Activated T-helper 1 cell treated with anti-CD3 and anti-CD28 coated beads, Interleukin-2, amount 50 U/mL, for 16 hours (primary cell): ENCODE measurements at places on chromosomes 5 and 9.

- no peak for DNase-seq
These were observed 101.0 kb upstream of the PIK3R1 start for GRCh38 chr5:68114378-68115040.

GRCh38 chr9:94922098-94922607, 195.7 kb downstream of the AOPEP start:
- no peak for DNase-seq

DNA sequence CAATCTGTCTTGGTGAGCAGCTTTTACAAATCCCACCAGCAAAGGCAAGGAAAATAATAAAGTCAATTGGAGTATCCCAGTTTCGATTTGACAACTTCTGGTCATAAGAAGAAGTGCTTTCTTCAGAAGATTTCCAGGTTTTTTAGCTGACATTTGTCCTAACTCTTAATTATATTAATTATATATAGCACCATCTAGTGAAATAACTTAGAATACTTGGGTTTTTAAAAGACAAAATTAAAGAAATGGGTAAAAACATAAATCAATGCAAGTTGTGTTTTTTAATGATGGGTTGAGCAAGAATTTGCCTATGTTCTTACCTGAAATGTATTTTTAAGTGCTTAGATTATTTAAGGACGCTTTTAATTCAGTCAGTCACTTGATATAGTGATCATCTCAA, 421.8 kb downstream of the ACTL7B start:
- DNase-seq = no peak

DNA sequence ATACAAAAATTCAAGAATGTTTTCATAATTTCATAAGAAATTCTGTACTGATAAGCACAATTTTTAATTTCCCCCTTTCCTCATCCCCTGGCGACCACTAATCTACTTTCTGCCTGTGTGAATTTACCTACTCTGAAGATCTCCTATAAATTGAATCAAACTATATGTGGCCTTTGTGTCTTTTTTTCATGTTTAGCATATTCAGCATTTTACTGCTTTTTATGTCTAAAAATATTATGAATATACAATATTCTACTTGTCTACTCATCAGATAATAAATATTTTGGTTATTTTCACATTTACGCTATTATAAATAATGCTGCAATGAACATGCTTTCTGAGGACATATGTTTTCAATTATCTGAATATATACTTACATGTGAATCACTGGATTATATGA, 144.8 kb downstream of the CYLC2 start:
- DNase-seq = no peak

GRCh38 chr9:38371495-38371894, 21.0 kb upstream of the ALDH1B1 start:
- DNase-seq = no peak

DNA sequence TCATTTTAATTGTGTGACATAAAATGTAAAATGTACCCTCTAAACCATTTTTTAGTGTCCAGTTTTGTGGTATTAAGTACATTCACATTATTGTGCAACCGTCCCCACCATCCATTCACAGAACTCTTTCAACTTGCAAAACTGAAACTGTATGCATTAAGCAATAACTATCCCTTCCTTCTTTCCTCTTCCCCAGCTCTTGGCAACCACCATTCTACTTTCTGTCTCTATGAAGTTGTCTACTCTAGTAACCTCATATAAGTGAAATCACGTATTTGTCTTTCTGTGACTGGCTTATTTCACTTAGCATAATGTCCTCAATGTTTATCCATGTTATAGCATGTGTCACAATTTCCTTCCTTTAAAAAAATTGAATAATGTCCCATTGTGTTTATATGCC, 142.4 kb downstream of the C9orf152 start:
- DNase-seq = no peak

- DNase-seq = no peak
These were observed 14.4 kb downstream of the F2RL2 start for GRCh38 chr5:76608833-76609232.

DNA sequence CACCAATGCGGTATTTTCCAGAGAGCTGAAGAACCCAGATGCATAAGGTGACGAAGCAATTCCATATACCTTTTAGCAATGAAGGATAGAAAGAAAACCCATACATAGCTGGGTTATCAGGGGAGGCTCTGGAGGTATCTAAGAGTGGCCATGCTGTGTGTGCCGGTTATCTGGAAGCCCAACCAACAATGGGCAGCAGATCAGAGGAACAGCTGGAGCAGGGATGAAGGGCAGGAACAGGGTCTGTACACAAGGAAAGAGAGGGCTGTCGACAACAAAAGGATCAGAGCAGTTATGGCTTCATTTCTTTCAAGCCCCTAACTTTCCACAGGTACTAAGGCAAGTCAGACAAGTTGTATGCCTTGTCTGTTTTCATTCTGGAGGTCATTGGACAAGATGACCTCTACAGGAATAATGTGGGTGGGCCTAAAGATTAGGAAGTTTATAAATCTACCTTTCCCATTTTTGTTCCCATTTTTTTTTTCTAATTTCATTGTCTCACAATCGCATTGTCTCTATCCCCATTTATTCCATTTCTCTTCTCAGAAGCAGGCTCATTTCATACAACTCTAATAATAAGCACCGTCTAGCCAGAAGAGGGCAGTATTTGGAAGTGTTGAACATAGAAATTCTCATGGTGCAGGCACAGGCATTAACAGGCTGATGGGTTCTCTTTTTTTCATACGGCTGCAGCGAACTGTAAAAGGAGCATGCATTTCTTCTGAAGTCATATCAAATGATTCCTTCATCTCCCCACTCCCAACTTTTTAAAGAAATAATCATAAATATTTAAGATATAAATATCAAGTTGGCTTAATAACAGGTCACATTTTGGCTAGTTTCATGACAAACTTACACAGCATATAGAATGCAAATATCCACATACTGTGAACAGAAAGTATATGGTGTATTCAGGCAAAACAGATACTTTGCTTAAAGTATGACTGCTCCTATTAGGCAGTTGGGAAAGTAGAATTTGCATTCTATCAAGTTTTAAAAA, 63.5 kb downstream of the ZNF474 start:
- DNase-seq = no peak

- DNase-seq = no peak
These were observed 16.3 kb downstream of the KLF9 start for GRCh38 chr9:70398145-70398556.

GRCh38 chr5:173622183-173623047, 6.0 kb upstream of the BOD1 start:
- no peak for DNase-seq

DNA sequence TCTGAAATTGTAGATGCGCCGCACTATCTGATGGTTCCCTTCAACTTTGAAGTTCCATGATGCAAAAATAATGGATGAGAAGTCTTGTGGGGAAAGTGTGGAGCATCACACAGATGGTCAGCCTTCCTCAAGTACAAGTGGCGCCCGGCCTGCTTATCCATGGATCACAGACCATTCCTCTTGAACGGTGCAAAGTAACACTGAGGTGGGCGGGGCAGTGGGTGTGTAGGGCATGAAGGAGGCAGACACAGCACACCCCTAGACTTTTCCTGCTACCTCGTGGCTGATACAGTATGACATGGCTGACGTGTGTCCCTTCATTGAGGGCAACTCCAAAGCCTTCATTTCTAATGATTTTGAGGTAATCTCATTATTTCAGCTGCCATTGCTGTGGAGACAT, 2.5 kb upstream of the GNG10 start:
- no peak for DNase-seq

- no peak for DNase-seq
These were observed 47.8 kb upstream of the SNX2 start for GRCh38 chr5:122727112-122727541.

- DNase-seq = no peak
These were observed 90.6 kb upstream of the SLC25A48 start for GRCh38 chr5:135743705-135744411.

DNA sequence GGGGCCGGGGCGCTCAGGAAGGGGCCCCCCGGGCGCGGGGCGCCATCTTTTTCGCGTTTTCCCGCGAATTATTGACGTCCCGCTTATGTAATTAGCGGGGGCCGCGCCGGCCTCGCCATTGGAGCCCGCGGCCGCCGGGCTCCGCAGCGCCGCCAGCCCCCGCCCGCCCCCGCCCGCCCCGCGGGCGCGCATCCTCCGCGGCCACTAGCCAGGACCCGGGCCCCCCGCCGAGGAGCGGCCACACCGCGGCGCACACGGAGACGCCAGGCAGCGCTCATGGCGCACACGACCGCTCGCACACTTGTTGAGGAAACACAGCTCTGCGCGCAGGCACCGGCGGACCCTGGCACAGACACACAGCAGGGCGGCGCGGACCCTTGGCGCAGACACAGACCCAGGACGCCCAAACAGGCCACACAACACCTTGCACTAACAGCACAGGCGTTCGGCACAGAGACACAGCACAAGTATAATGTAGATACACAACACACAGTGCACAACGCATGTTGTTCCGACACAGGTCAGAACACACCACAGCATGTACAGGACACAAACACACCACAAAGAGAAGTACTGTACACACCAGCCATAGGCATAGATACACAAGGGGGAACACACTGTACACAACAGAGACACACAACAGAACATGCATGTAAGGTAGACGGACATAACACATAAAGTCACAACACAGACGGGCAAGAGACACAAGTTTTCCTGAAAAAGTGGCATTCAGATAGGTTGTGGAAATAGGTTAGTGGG, 467 bp upstream of the PHF19 start:
- peak; percentile 55 for DNase-seq

- DNase-seq = no peak
These were observed 2.0 kb upstream of the RXFP3 start for GRCh38 chr5:33934176-33934575.

DNA sequence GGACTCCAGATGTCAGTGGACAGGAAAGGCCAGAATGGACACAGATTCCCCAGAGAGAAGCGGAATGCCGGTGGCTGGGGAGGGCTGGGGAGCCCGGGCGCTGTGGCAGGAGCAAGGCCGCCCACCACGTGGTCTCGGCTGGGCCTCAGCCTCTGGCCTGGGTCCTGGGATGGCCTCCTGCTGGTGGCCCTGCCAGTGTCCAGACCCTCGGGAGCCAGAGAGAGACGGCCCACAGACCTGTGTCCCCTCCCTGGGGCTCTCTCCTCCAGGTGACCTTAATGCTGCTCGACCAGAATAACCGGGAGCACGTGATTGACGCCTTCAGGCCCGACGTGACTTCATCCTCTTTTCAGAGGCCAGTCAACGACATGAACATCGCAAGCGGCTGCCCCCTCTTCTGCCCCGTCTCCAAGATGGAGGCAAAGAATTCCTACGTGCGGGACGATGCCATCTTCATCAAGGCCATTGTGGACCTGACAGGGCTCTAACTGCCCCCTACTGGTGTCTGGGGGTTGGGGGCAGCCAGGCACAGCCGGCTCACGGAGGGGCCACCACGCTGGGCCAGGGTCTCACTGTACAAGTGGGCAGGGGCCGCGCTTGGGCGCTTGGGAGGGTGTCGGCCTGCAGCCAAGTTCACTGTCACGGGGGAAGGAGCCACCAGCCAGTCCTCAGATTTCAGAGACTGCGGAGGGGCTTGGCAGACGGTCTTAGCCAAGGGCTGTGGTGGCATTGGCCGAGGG, 19.0 kb downstream of the FBXW5 start:
- DNase-seq = no peak

DNA sequence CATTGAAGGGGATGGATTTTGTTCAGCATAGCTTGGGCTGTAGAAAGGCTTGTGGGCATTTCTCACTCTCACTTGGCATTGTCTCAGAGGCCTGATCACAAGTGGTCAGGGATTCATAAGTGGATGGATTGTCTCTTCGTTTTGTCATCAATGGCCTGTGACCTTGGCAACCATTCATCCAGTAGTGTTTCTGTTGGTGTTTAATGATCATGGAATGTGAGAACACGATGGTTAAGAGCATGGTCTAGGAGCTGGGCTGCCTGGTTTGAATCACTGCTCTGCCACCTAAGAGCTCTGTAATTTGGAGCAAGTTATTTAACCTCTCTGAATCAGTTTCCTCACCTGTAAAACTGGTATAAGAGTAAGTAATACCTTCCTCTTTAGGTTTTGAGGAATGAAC, 430.1 kb upstream of the MEF2C start:
- no peak for DNase-seq

- peak; percentile 36 for DNase-seq
These were observed 684 bp upstream of the MED7 start for GRCh38 chr5:157143127-157143971.

GRCh38 chr5:145796318-145796717, 38.8 kb downstream of the PRELID2 start:
- no peak for DNase-seq

DNA sequence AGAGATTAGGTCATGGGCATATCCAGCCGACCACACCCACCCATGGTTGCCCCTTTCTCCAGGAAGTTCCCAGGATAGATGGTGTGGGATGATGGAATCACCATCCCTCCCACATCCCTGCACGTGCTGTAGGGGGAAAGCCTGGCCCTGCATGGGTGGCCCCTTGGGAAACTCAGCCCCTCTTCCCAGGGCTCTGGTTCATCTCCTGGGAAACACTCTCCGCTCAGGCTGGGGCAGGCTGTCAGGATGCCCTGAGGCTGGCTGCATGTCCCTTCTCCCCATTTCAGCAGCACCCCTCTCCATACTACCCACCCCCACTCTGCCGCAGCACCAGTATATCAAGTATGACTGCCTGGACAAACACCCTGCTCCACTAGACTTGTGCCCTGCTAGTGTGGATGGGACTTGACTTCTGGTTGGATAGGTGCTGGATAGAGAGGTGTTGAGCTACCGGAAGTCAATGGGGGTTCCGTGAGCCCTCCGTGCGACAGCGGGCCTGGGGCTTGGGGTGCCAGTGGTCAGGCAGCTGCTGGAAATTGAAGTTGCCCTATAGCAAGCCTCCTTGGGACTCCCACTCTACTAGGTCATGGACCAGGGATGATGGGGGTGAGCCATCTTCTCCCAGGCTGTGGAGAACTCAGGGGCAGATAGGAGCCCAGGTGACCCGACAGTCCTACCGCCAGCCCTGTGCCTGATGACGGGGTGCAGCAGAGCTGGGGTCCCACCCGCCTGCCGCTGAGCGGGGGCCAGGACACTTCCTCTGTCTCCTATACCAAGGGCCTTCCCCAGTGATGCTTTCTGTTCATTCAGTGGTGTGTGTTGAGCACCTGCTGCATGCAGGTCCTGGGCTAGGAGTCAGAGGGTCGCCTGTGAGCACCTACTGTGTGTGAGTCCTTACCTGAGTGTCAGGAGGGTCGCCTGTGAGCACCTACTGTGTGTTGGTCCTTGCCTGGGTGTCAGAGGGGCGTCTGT, 69.4 kb upstream of the COL5A1 start:
- no peak for DNase-seq

GRCh38 chr9:94889628-94890027, 163.1 kb downstream of the AOPEP start:
- DNase-seq = no peak

GRCh38 chr5:134248256-134248655, 22.4 kb upstream of the PPP2CA start:
- no peak for DNase-seq

- DNase-seq = no peak
These were observed 17.6 kb downstream of the TNFAIP8 start for GRCh38 chr5:119373449-119373858.

DNA sequence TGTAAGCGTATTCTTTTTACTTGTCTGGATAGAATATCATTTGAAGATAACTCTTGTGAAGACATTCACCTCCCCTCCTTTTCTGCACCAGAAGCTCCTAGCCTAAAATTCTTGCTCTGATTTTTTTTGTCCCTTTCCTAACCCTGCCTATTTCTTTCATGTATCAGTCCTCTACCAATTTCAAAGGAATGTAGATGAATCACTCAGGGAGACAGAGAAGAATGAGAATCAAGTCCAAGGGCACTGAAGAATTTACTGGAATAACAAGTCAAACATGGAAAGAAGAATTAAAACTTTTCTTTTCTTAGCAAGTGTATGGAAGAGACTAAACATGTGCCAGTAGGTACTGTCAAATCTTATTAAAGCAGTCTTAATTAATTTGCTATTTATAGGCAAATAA, 618.7 kb downstream of the DNAH5 start:
- no peak for DNase-seq
